Left renal pelvis (tissue), 4 donors: ENCODE measurements at places on chromosomes 5 and 9.

DNA sequence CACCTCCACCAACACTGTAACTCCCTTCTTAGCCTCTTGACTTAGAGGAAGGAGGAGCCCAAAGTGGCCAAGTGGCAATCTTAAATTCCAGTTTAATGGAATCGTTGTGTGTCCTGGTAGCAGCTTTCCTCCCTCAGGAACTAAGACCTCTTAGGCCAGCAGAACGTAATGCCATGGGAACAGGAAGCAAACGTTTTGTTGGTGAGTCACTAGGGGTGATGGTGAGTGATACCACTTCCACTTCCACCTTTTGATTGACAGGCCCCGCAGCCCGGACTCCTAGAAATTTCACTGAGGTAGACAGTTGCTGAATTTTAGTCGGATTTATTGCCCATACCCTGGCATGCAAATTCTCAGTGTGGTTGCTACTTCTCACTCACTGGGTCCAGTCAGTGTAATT is 94.2 kb upstream of the FBN2 start:
- DNase-seq, result no peak

- DNase-seq, result no peak
Observed at GRCh38 chr5:170408877-170409660, 19.9 kb upstream of the KCNMB1 start.

GRCh38 chr5:72658761-72659540 is 151.7 kb upstream of the ZNF366 start:
- no peak for DNase-seq

- no peak for DNase-seq
Observed at GRCh38 chr5:53067641-53068040, 41.9 kb downstream of the MOCS2 start.

DNA sequence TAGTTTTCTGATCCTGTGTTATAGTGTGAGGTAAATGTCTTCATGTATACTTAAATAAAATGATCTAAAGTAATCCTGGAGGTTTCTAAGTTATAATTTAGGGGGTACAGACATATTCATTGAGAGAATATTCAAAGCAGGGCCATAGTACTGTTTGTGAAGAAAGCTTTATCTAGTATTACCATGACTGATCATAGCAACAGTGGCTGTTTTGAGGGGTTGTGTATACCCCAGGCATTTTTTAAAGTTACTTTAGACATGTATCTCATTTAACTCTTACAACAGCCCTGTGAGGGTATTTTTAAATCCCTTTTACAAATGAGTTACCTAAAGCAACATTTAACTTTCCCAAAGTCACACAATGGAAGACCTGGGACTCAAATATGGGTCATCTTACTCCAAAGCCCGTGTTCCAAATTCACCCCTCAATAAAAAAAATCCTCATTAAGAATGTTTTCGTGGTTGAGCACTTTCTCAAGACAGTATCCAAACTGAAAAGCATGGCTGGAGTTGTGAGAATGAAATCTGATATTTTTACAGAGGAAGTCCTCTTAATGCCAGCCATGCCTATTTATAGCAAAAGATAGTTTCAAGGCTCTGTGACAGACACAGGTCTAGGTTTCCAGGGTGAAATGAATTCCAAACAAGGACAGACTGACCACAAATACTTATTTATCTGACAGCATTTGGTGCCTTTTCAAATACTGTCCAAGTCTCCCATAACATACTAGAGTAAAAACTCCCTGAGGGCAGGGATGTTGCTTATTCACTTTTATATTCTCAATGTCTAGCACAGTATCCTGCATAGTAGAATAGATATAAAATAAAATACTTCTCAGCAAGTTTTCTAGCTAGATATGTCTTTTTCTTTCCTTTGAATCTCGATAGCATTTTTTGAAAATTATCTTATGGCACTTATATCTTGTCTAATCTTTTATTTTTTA is 10.4 kb downstream of the STOM start:
- DNase-seq, result no peak
